ENCODE measurements at places on chromosomes 12 and 14.

DNA sequence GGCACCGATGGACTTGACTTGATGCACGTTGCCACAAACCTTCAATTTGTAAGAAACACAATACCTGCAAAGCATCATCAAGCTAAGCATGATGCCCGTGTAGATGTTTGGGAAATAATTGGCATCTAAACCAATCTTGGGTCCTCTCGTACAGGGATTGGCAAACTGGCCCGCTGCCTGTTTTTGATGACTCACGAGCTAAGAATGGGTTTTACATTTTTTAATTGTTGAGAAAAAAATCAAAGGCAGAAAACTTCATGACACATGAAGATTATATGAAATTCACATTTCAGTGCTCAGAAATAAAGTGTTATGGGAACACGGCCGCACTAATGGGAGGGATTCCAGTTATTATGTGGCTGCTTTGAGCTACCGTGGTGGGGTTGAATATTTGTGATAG, 10.9 kb downstream of the MTA1 start:
- DNase-seq: peak; percentile 82

DNA sequence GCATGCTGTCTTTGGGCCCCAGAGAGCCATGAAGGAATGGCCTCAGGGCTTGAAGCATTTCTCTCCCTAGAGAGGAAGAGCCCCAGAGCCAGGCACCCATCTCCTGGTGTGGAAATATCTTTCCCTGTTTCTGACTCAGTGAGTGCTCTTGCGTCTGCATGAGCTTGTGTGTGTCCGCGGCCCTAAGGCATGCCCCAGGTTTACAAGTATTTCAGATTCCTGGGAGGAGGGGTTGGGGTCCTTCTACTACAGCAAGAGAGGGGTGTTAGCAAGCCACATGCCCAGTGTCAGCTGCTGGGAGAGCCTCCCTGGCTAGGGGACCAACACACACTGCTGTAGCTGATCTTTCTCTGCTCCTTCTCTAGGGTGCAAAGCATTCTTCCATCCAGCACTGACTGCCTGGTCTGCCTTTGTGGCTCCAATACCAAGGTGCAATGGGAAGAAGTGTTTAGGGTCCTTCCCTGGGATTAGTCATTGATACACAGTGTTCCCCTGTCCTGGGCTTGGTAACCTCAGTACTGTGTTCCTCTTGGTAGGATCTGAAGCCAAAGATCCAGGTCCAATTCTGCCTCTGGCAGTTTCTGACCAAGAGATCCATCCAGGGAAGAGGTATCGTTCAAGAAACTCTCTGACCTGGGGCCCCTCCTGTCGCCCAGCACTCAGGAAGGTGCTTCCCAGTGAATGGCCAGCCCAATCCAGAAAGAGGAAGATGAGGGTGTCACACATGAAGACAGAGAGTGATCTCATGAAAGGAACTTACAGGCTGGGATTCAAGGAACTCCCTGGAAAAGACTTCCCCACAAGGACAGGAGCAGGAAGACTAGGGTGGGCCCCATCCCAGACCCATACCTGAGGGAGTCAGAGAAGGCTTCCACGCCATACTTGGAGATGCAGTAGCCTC, 3.1 kb downstream of the RDH16 start:
- DNase-seq: no peak

DNA sequence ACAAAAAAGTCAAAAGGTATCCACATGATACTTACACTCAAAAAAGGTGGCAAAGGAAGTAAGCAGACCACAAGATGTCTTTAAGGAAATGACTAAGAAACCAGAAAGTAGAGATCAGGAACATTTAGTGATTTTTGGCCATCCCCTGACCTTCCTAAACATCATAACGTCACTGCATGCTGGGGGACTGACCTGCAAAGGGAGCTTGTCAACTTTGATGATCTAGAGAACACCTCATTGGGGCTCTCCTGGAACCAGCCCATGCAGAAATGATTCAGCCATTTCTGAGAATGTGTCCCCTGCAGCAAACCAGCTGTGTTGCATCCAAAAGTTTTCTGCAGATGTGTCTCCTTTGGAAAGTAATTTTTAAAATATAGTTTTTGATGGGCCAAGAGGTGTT, 152.2 kb upstream of the RASSF8 start:
- peak; percentile 43 for DNase-seq

DNA sequence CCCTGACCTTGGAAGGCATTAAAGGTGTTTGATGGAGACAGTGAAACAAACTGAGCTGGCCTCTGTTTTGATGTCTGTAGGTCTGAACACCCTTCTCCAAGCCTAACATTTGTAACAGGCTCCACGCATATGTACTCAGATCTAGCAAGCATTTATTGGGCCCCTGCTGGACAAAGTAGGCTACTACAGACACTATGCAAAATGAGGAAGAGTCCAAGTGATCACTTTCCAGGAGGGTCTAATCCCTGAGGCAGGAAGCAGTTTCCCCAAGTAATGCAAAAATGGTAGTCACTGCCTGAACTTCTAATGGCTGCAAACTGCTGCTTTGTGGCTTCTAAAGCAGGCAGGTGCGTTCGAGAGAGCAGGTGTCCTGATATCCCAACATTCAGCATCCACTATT, 405.8 kb downstream of the MED13L start:
- DNase-seq: peak; percentile 3

- peak; percentile 2 for DNase-seq
These were observed 672 bp upstream of the ESR2 start for GRCh38 chr14:64294672-64295413.

DNA sequence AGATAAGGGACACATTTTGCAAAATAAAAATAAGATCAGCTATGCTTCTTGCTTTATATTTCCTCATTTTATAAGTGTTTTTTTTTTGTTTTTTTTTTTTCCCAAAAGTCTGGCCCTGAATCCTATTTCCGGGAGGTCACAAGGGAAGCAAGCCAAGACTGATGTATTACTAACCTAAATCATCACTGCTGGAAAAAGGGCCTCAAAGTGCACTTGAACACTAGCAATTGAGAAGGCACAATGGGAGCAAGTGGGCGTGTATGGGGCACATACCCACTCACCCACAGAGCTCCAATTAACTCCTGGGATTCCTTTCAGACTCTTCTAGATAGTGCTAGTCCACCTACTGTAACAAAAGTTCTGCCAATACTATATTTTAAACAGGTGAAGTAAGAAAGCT, 58.8 kb downstream of the STON2 start:
- no peak for DNase-seq

GRCh38 chr14:35341751-35342488, 49.7 kb downstream of the PSMA6 start:
- DNase-seq: no peak

DNA sequence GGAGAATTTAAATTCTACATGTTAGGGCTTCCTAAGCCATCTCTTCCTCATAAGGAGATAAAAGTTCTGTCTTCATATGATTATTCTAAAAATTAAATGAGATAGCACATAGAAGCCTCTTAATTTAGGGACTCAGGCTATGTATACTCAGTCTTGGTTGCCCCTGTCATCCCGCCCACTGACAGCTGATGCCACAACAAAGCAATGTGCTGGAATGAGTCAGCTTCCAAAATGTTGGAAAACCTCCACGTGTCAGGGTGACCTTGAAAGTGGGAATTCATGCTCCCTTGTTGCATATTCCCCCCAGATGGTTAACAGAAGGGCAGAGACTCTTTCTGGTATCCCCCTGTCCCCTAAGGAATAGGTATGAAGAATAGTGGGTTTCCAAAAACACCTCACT, 238.0 kb upstream of the DDHD1 start:
- peak; percentile 49 for DNase-seq

- DNase-seq: no peak
These were observed 222.5 kb upstream of the GRIP1 start for GRCh38 chr12:66901138-66901932.

DNA sequence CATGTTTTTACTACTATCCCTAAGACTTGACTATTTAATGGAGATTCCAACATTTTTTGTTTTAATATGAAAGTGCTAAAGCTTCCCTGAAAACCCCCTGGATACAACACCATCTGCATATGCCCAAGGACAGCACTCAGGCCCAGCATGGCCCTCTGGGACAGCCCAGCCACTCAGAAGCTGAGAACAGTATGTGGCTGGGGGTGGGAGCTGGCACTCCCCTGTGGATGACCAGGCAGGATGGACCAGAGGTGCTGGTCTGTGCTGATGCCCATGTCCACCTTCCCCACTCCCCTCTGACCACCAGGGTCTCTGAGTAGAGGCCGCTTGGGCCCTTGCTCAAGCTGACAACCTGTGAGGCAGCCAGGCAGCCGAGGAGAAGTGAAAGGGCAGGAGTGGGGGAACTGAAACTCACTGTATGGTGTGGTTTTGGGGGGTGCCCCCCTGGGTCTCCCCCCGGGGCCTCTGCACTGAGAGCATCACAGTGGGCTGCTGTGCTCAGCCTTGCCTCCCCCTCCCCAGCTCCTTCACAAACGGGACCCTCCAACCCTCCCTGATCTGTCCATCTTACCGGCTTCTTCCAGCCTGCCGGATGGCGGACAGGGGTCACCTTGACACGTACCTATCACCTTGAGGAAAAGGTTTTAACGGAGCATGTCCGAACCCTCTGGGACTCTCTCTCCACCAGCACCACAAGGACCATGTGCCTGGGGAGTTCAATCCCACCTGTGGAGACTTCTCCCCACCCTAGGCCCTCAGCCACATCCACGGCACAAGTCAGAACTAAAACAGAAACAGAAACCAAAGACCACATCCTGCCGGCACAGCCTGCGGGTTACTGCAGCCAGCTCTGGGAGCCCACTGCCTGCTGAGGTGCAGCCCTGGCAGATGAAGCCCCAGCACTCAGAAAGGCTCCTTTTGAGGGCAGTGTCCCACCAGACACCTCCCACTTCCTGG, at the start of gene TMEM229B:
Gene TMEM229B (minus strand): TSS at position 785 of the 957 bp plus-strand sequence. CDS start 14,798 bp downstream, outside the sequence.
- DNase-seq: no peak

DNA sequence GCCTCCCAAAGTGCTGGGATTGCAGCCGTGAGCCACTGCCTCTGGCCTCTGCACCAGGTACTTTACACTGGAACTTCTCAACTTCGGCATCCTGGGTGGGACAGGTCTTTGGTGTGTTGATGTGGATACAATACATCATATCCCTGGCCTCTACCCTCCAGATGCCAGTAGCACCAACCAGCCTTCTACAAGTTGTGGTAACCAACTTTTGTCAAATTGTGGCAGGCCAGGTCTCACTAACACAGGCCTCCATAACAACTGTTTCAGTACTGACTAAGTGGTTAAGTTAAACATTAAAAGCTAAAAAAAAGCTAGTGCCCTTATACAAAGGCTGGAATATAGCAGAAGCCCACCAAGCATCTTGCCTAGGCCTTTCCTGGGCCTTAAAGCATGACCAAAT, 232.9 kb downstream of the PCNX1 start:
- no peak for DNase-seq

DNA sequence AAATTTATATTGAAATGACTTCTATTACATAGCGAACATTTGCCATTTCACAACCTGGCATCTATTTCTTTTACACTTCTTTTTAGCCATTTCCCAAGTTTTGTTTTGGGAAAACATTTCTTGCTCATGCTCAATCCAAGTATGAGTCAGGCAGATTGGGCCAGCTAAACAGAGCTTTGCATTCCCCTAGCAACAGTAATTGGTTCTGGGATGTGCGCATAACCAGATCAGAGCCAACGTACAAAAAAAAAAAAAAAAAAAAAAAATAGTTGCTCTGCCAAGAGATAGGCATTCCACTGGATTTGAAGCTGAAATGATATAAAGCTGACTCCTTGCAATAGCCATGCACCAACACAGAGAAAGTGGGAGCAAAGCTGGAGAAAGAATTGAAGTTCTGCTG, 37.5 kb downstream of the PLCZ1 start:
- DNase-seq: peak; percentile 89

DNA sequence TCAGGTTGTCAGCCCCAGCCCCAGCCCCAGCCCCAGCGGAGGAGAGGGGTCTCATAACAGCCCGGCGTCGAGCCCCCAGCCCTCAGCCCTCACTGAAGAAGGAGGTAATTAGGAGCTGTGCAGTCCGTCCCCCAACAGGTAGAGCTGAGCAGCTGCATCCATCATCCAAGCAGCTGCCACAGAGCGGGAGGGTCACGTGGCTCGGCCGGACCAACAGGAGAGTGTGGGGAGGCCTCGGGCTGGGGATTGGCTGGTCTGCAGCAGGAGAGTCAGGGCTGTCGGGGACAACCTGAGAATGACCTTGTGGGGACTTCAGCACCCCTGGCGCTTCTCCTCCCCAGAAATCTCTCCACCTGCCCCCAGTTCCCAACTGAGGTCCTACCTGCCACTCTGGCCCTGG, 29.6 kb downstream of the SMUG1 start:
- no peak for DNase-seq

DNA sequence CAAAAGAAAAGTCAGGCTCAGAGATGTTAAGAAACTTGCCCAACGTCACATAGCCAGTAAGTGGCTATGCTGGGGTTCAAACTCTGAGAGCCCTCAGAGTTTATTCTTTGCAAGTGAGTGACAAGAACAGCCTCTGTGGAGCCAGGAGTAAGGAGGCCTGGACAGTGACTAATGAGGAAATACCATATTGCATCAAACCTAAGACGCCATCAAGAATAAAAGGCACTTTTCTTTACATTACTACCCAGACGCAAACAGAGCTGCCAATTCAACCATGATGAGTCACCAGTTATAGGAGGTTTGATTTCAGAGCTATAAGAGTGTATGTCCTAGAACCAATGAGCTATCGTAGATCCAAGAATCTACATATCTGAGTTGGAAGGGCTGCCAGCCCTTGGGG, 9.4 kb downstream of the TNFRSF1A start:
- DNase-seq: peak; percentile 87

- no peak for DNase-seq
These were observed 866.3 kb downstream of the NRXN3 start for GRCh38 chr14:79036441-79036840.

DNA sequence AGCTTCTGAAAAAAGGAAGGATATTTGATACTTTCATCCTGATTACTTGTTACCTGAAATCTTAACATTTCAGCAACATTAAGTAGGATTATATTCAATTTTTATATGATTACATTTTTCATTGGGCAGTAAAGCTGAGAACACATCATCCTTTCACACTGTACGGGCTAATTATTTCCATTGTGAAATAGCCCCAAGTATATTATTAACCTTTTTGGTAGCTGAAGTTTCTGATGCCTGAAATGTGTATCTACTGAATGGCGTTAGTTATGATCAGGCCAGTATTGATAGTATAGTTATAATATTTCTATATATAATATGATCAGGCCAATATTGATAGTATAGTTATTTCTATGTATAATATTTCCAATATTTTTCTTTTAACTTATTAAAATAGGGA, 10.1 kb downstream of the SPATS2 start:
- DNase-seq: no peak

- DNase-seq: no peak
These were observed 736.3 kb downstream of the RPS29 start for GRCh38 chr14:48849741-48850322.

DNA sequence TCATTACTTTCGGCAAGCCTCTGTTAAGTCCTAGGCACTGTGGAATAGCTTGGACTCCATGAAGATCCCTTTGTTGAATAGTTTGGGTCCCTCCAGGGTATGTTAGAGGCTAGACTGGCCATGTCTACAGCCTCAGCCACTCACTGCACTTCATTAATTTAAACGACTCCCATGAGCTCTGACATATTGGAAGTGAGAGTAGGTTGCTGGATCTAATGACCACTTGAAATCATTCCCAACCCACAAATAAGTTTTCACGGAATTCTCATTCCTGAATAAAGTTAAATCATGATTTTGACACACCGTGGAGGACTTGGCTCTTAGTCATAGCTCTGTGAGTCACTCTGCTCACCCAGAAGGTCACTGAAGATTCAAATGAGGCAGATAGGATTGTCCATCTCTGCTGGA, 21.4 kb upstream of the APPL2 start:
- peak; percentile 90 for DNase-seq

Measured in HS-5 (cell line).